ENCODE measurements at places on chromosomes 4 and X.

DNA sequence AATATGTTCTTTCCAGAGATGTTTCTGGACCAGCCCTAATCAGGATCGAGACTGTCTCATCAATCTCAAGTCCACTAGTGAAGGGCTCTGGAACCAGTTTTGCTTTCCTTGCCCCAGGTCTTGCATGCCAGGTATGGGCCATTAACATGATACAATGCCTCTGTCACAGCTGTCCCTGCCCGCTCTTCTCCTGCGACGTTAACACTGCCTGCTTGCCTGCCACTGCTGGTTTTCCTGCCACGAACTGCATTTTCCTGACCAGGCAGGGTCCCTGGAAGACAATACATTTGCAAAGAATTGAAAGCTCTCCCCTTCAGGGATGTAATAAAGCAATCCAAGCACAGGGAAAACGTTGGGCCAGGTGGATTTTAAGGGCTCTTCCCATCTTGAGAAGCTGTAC is 200.3 kb downstream of the MID1 start:
- no peak overlapping the region for H3K27ac ChIP-seq
- H3K27me3 ChIP-seq: no peaks in the 10 kb centered on the region
- no peak overlapping the region for H3K4me3 ChIP-seq
- no peaks in the 10 kb centered on the region for H3K4me1 ChIP-seq

DNA sequence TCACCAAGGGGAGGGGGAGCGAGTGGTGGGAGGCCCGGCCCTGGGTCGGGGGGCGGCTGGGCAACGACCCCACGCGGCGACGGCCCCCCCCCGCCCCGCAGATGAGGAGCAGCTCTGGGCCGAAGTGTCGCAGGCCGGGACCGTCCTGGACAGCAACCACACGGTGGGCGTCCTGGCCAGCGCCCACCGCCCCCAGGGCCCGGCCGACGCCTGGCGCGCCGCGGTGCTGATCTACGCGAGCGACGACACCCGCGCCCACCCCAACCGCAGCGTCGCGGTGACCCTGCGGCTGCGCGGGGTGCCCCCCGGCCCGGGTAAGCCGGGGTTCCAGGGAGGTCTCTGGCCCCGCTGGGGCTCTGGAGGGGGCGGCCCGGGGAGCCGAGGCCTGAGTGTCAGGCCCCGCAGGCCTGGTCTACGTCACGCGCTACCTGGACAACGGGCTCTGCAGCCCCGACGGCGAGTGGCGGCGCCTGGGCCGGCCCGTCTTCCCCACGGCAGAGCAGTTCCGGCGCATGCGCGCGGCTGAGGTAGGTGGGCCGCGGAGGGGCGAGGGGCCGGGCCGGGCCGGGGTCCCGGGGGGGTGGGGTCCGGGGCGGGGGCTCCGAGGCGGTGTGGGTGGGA is 8.7 kb upstream of the FGFRL1 start:
- peaks cover 41% of the 10 kb centered on the region for H3K27me3 ChIP-seq
- no peaks in the 10 kb centered on the region for H3K36me3 ChIP-seq
- H3K4me3 ChIP-seq: no peak overlapping the region
- no peak overlapping the region for H3K27ac ChIP-seq
- DNase-seq: no peak
- no peaks in the 10 kb centered on the region for H3K4me1 ChIP-seq

GRCh38 chr4:69095301-69095731 is 958 bp upstream of the UGT2B7 start:
- no peak overlapping the region for H3K4me3 ChIP-seq
- no peaks in the 10 kb centered on the region for H3K27me3 ChIP-seq
- H3K36me3 ChIP-seq: no peaks in the 10 kb centered on the region
- no peaks in the 10 kb centered on the region for H3K4me1 ChIP-seq
- DNase-seq: no peak

DNA sequence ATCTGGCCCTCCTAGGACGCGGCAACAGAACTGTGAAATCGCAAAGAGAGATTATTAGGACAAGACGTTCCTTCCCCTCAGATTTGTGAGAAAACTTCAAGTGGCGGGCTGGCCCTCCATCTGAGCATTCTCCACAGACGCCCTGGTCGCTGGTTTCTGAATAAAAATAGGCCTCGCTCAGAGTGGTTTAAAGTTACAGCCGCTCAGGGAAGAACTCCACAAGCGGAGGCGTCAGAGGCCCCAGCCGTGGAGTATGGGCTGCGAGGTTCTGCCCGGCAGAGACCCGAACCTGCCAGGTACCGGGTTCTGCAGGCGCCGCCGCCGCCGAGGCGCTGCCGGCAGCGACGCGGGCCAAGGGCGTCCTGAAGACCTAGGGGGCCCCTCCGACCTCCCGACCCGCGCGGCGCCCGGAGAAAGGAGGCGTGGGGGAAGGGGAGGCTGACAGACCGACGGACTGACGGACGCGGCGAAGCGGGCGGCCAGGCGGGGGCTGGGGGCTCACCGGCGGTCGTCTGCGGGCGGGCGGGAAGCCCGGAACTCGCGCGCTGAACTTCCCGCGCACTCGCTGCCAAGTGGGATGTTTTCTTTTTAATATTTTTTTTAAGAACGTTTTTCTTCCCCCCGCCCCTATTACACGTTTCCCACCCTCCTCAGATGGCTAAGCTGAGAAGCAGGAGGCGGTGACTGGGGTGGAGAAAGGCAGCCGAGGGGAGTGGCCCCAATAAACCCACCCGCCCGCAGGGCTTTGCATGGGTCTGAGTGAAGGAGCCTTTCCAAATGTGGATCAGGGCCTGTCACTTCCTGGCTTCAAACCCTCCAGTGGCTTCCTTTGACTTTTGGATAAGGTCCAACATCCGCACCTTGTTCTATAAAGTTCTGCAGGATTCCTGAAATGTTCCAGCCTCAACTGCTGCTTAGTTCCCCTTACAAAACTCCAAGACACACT is at the start of gene PABPC4L:
Gene PABPC4L (minus strand): TSS at position 574 of the 946 bp plus-strand sequence. CDS start 770 bp downstream, outside the sequence.
- H3K4me3 ChIP-seq: peak within 1 kb of the TSS; percentile 52
- no peaks in the 10 kb centered on the region for H3K27me3 ChIP-seq
- no peaks in the 10 kb centered on the region for H3K36me3 ChIP-seq
- H3K27ac ChIP-seq: peak within 1 kb of the TSS; percentile 10
- peak; percentile 90 for DNase-seq
- peaks cover 4% of the 10 kb centered on the region for H3K4me1 ChIP-seq

DNA sequence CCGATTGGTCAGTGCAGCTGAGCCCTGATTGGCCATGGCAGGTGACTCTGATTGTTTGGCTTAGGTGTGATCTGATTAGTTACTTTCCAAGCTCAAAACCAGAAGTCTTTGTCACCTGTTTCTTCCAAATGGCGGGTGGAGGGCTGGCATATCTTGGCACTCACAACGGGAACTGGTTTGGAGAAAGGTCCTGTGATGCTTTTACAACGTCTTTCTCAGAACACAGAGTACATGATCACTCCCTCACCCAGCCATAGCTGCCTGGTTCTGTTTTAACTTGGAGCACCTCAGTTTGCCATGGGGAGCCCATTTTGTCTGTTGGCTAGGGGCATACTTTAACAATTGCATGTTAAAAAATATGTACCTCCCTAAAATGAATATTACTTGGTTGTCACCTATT is 13.0 kb upstream of the XK start:
- no peaks in the 10 kb centered on the region for H3K27me3 ChIP-seq
- H3K4me1 ChIP-seq: no peaks in the 10 kb centered on the region
- no peak for DNase-seq
- H3K36me3 ChIP-seq: no peaks in the 10 kb centered on the region

DNA sequence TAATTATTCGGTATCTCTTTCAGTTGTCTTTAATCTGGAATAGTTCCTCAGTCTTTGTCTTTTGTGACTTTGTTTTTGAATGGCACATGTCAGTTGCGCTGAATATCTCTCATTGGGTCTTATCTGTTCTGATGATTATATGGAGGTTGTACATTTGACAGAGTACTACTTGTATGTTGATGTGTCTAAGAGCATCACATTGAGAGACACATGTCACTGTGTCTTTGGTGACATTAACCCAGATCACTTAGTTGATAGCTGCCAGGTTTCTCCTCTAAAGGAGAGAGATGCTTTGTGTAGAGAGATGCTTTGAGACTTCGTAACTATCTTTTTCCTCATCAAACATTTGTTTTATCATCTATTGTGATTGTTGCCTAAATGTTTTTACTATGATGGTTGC is 92.1 kb downstream of the USP9X start:
- H3K27ac ChIP-seq: no peak overlapping the region
- no peak for DNase-seq
- no peak overlapping the region for H3K4me3 ChIP-seq

- no peaks in the 10 kb centered on the region for H3K36me3 ChIP-seq
- H3K27ac ChIP-seq: no peak overlapping the region
- no peaks in the 10 kb centered on the region for H3K4me1 ChIP-seq
- H3K4me3 ChIP-seq: peak overlapping the region; percentile 41
- no peaks in the 10 kb centered on the region for H3K27me3 ChIP-seq
Measured at GRCh38 chr4:94758141-94758699, 465 bp downstream of the BMPR1B start.

- H3K27me3 ChIP-seq: no peaks in the 10 kb centered on the region
- DNase-seq: peak; percentile 53
- H3K4me3 ChIP-seq: no peak overlapping the region
- H3K27ac ChIP-seq: no peak overlapping the region
- no peaks in the 10 kb centered on the region for H3K36me3 ChIP-seq
Measured at GRCh38 chr4:75708218-75708691, 16.1 kb upstream of the USO1 start.

GRCh38 chr4:135838889-135839288 is 1637.3 kb upstream of the PABPC4L start:
- no peak overlapping the region for H3K27ac ChIP-seq
- no peaks in the 10 kb centered on the region for H3K36me3 ChIP-seq
- H3K4me1 ChIP-seq: no peaks in the 10 kb centered on the region
- peak; percentile 93 for DNase-seq
- no peaks in the 10 kb centered on the region for H3K27me3 ChIP-seq

- no peaks in the 10 kb centered on the region for H3K4me1 ChIP-seq
- no peak overlapping the region for H3K4me3 ChIP-seq
- H3K27me3 ChIP-seq: no peaks in the 10 kb centered on the region
- no peak overlapping the region for H3K27ac ChIP-seq
- DNase-seq: peak; percentile 11
Measured at GRCh38 chr4:74904509-74905065, 28.3 kb upstream of the PARM1 start.

DNA sequence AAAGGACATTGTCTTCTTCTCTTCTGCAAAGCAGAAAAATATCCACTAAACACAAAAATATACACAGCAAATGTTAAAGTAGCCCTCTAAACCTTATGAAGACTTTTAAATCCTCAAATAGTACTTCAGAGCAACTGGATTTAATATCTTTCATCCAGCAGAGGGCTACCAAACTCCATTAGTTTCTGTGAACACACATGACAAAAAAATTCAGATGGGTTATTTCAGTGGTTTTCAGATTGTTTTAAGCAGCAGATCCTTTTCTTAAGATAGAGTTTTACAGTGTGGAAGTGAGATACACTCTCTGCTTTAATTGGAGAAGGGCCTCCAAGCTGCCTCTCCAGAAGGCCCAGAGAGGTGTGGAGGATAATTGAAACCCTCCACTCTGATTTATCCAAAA is 56.7 kb downstream of the ANK2 start:
- peak; percentile 54 for DNase-seq
- no peaks in the 10 kb centered on the region for H3K4me1 ChIP-seq
- no peaks in the 10 kb centered on the region for H3K27me3 ChIP-seq
- no peaks in the 10 kb centered on the region for H3K36me3 ChIP-seq
- H3K4me3 ChIP-seq: no peak overlapping the region

DNA sequence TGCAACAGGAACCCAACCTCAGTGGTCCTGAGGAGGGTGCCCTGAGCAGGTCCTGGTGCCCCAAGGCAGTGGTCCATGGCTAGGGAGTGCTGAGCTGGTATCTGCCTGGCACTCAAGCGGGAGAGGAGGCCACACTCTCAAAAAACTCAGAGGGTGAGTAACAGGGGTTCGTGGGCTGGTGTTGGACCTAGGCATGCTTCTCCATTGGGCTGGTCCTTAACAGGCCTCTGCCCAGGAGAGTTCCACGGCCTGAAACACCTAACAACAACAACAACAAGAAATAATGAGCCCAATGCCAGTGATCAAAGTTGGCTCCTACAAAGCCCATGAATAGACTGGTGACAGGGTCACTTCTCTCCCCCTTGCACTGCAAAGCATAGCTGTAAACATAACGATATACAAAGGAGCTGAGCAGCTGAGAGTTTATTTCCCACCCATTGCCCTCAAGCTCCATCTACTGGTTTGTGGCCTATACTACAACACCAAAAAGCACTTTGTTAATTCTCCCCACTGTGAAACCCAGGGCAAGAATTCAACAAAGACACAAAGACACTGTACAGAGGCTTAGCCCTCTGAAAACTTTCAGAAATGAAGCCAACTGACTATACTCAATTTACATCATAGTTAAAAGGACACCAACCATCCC is 736.1 kb upstream of the ADGRL3 start:
- H3K36me3 ChIP-seq: no peaks in the 10 kb centered on the region
- no peaks in the 10 kb centered on the region for H3K4me1 ChIP-seq
- no peaks in the 10 kb centered on the region for H3K27me3 ChIP-seq
- no peak overlapping the region for H3K4me3 ChIP-seq
- DNase-seq: peak; percentile 42
- no peak overlapping the region for H3K27ac ChIP-seq
